Activated CD4-positive, alpha-beta T cell treated with anti-CD3 and anti-CD28 coated beads for 48 hours (primary cell): ENCODE measurements at places on chromosomes 11 and 22.

DNA sequence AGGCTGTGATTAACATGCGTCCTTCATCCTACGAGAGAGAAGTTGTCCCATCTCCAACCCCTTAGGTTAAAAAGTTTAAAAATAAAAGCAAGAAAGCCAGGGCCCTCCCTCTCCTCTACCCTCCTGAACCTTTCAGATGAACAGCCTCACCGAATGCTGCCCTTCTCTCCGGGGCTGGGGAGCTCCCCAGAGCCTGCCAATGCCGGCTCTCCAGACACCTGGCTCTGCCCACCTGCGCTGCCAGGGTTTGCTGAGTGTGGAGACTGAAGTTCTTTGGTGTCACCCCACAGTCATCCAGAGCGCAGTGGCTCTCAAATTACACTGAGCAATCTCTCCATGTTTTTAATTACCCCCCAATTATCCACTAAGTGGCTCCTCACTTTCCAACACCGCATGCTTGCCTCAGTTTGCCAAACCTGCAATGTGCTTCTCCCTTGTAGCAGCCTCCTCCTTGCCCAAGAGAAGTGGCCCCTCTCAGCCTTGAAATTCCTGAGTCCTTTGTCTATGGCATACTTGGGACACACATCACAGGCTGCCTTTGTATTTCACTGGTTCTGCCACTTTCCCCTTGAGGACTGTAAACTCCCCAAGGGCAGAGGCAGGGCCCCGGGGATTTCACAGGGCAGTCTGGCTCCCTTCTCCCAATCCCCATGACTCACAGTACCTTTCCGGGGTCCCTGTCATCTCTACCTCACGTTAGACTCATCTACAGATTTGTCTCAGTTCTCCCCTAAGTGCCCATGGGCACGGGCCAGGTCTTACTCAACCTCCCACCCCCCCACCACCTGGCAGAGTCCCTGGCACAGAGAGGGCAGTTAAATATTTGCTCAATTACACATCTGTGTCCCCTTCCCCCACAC lies 2.0 kb downstream of the MYH9 start:
- DNase-seq, result peak; percentile 75

- DNase-seq, result no peak
These were observed 5.8 kb downstream of the THRSP start for GRCh38 chr11:78069465-78069864.

DNA sequence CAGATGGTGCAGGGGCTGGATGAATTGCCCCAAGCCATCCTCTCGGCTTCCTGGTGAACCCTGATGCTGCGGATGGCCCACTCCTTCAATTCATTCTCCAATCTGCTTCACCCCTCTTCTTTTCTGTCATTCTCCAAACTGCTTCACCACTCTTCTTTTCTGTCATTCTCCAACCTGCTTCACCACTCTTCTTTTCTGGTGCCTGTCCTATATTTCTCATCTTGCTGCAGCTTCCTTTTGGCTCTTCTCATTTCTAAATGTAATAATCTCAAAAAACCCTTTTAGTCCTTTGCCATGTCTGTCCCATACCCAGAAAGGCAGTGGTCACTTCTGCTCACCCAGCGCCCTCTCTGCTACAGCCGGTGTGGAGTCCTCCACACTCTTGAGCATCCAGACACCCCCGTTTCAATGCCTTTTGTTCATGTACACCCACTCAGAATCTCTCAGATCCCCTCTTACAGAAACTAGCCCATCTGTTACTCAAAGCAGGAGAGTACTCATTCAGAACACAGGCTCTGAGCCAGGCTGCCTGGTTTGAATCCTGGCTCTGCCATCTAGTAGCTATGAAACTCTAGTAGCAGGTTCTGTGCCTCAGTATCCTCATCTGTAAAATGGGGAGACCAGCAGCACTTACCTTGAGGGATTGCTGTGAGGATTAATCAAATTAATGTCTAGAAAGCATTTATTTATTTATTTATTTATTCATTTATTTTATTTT lies 14.9 kb downstream of the SERPIND1 start:
- DNase-seq, result no peak

- no peak for DNase-seq
These were observed 63.1 kb downstream of the ARHGEF12 start for GRCh38 chr11:120399307-120399706.

DNA sequence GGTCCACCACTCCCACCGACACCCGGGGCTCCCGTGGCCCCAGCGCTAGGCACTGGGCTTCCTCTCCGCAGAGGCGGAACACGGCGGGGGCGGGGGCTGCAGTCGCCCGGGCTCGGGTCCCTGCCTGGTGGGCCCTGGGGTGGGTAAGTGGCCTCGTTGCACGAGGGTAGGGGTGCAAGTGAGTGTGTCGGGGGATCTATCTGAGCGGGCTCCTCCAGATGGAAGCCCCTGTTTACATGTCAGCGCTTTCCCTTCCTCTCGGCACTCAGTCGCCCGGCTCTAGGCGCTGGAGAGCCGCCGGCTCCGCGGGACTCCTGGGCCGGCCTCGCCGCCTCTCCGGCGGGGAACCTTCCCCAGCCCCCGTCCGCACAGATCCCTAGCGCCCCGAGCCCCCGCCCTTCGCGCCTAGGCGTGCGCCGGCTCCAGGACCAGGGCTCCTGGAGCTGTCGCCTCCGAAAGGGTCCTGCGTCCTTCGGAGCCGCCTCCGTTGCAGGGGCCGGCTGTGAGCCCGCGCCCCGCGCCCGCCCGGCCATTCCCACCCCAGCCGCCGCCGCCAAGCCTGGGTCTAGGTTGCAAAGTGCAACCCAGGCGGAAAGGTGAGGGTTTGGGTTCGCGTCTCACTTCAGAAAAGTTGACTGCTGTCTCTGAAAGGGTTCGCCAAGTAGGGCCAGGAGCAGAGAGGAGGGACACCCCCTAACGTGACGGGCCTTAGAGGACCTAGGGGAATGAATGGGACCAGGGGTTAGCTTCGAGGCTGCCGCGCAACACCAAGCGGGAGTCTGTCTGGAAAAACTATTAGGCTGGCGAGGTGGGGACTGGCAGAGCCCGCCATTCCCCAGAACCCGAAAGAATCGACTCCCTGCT lies 978 bp downstream of the FLI1 start:
- DNase-seq, result peak; percentile 52

- no peak for DNase-seq
These were observed 60.8 kb upstream of the ZBED5 start for GRCh38 chr11:10918698-10919097.

DNA sequence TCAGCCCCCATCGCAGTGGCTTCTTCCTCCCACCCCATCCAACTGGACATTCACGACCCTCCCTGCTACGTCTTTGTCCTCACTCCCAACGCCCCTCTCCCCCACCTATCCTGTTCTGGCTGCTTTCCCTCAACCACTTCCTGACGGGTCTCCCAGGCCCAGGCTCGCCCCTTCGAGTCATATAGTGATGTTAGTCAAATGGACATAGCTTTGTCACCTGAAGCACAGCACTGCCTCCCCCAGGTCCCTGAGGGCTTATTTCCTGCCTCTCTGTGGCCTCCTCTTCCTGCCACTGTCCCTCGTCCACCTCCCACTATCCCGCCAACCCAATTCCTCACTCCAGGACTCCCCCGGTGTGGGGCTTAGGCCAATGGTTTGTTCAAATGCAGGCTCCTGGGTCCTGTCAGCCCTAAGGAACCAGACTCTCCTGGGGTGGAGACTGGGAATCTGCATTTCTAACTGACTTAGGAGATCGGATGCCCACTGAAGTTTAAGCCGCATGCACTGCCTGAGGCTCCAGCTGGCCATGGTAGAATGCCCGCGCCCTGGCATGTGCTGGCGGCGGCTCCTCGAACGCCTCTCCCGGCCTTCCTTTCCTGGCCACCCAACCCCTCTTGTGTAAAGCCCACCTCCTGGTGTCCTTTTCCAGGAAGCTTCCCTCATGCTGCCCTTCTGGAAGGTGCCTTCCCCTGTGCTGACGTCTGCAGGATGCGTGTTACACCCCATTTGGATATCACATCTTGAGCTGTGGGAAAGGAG lies 18.3 kb downstream of the SUN2 start:
- no peak for DNase-seq

- no peak for DNase-seq
These were observed 607.4 kb downstream of the NTM start for GRCh38 chr11:131977854-131978253.

- DNase-seq, result no peak
These were observed 64.1 kb downstream of the PPP6R3 start for GRCh38 chr11:68524681-68525080.

DNA sequence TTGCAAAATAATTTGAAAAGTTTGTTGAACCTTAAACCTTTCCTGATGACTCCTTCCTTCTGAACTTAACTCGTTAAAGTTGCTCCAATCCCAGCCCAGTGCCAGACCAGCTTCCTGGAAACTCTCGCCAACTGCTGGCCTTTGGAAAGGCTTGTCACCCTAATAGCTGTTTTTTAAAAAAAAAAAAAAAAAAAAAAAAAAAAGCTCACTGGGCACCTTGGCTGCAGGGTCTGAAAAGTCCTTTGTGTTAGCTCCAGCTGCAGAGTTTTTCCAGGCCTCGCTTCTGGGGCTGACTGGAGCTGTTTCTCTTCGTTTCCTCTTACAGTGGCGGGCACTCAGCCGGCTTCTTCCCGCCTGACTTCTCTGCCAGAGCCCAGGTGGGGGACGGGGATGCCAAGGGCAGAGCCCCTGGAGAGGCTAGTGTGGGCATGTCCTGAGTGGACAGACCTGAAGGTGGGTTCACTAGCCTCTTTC lies 25.1 kb downstream of the KCNQ1OT1 start:
- DNase-seq, result no peak

DNA sequence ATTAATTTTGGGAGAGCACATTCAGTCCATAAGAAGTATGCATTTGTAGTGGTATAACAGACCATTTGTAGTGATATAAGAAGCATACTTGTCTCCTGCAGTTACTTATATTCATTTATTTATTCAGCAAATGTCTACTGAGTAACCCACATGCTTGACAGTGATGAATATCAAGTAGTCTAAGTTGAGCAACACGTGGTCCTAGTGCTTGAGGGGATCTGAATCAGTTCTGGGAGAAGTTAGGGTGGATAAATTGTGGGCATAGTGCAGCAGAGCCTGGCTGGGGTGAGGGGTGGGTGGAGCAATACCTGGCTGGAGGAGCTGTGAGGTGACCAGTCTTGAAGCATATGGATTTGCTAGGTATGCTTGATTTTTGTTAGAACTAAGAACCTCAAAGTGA lies 24.3 kb downstream of the STX3 start:
- DNase-seq, result no peak

GRCh38 chr11:69443968-69444364 lies 37.5 kb upstream of the LINC01488 start:
- no peak for DNase-seq

- DNase-seq, result no peak
These were observed 17.4 kb upstream of the GLYATL1 start for GRCh38 chr11:58921778-58922390.

GRCh38 chr22:44271732-44272400 lies 40.9 kb downstream of the SHISAL1 start:
- DNase-seq, result no peak
